ENCODE measurements at places on chromosomes 3 and 15.

GRCh38 chr3:71304684-71305083 is 278.8 kb downstream of the FOXP1 start:
- no peak for DNase-seq

DNA sequence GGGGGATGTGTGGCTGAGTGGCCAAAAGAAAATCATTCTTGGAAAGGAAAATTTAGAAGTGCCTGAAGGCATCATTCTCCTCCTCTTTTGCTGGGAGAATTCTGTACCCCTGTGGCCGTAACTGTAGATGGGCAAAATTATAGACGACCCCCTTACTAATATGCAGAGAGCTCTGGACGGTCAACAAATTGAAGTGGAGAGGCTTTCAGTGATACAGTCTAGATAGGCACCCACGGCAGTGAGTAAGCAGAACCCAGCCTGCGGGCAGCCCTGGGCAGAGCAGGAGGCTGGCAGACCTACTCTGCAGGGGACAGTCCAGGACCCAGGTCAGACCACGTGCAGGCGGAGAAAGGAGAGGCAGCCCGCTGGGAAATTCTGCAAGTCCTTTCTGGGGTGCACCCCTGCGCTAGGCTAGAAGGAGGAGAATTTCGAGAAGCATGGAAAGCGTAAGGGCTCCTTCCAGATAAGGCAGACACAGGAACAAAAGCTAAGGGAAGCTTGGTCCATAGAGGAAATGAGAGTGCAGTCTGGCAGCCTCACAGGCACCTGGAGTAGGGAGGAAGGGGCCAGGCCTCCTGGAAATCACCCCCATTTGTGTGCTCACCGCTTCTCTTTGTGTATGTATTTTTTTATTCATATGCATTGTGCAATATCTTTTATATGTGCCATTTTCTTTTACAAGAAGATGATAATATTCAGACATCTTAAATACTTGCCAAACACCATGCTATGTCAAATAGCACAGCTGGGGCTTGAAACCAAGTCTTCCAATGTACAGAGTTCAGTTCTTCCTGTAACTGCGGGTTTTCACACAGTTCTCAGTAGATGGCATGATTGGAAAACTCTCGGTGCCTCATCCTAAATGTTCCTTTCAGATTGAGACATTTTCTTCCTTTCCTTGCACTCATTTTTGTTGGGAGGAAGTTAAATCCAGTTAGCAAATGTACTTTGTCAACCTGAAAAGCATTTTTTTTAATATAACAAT is 40.2 kb downstream of the LRRK1 start:
- no peak for DNase-seq

GRCh38 chr3:106232956-106233355 is 364.1 kb upstream of the CBLB start:
- DNase-seq, result no peak

GRCh38 chr15:81723113-81723651 is 322.6 kb downstream of the MEX3B start:
- no peak for DNase-seq

GRCh38 chr15:59924812-59925522 is 79.1 kb upstream of the FOXB1 start:
- DNase-seq, result no peak

DNA sequence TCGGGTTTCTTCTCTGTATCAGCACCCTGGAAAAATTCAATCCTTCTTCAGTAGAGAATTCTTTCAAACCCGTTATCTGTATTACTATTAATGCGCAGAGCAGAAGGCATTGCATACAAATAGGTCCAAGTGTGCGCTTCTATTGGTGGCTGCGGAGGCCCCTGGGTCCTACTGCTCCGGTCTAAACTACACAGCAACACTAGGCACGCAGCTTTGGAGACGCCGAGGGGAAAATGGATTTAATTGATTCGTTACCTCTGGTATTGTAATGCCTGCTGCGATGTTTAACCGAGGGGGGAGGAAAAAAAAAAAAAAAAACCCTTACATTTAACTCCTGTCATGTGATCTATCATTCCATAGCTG is at the start of gene ROBO1:
Gene ROBO1 (minus strand): TSS at position 94 of the 363 bp plus-strand sequence.
- no peak for DNase-seq

GRCh38 chr3:49469037-49469935 is 781 bp upstream of the DAG1 start:
- DNase-seq, result no peak

GRCh38 chr3:149964291-149964690 is 6.4 kb downstream of the PFN2 start:
- no peak for DNase-seq

DNA sequence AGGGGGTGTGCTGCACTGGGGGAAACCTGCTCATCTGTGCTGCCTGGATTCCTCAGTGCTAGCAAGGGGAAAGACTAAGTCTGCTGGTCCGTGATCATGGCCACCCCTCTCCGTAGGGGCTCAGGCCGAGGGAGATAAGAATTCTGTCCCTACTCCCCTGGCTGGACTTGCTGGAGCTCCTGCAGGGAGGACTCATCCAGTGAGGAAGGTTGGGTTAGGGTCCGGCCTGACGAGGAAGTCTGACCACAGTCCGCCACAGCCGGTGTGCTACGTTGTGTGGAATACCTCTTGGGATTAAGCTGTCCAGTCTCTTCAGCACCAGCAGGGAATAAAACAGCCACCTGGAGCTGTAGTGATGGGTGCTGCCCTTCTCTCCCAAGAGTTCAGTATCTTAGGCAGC is 1309.1 kb upstream of the CADM2 start:
- DNase-seq, result no peak

DNA sequence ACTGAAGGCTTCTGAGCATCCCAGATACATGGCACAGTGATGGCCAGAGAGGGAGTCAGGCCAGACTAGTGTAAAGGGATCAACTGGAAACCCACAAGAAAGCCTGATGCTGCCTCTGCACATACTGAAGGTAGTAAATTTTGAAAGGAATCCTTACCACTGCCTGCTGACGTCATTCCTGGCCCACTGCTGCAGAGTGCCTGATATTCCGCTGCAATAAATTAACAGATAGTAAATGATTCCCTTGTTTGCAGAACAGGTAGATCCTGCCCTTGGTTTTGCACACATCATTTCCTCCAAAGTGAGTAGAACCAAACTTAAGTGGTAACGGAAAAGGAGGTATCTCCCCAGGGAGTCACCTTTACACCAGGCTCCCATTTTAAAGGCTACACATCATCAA is 146.7 kb downstream of the FBN1 start:
- no peak for DNase-seq

- DNase-seq, result no peak
Observed at GRCh38 chr15:27491666-27492621, 521.0 kb downstream of the GABRG3 start.

- no peak for DNase-seq
Observed at GRCh38 chr3:72145506-72146380, 360.8 kb upstream of the PROK2 start.

DNA sequence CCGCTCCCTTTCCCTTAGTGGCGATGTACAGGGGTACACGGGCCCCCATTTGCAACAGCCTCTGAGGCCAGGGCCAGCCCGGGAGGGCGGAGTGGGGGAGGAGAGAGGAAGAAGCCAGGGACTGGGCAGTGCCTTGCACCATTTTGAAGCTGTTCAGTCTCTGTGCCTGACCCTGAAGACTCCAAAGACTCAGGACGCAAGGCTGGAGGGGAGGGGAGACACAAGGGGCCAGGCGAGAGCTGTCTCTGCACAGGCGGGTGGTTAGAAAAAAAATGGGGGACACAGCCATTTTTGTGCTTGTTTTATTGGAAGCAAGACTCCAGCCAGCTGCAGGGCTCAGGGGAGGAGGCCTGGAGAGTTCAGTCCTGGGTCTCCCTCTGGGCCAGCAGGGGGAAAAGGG is 1.6 kb downstream of the RPP25 start:
- DNase-seq, result no peak

DNA sequence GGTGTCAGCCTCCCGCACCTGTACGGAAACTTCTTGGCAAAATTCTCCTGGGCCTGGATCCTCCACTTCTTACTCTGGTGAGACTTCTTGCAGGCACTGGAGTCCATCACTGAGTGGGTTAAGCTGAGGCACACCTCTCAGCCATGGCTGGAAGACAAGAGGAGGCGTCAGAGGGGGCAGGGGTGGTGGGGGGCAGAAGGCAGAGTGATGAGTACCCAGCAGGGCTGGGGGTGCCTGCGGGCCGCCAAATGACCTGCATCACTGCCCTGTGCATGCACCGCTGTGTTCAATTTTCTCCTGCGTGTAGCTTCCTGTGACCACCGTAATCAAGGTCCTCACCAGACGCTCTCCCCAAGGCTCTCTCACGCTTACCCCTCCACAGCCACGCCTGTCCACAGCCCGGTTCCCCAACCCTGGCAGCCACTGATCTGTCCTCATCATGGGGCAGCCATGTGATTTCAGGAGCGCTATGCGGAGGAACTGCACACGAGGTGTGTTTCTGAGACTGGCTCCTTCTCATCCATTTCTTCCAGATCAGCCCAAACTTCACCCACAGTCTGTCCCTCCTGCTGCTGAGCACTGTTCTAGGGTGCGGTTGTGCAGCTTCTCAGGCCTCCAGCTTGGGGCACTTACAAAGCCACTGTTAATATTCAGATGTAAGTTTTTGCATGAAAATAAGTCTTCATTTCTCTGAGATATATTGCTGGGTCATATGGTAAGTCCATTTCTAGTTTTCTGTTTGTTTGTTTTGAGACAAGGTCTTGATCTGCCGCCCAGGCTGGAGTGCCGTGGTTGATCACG is 5.2 kb downstream of the C3orf22 start:
- no peak for DNase-seq

- DNase-seq, result no peak
Observed at GRCh38 chr3:132499071-132499470, 81.8 kb downstream of the DNAJC13 start.

DNA sequence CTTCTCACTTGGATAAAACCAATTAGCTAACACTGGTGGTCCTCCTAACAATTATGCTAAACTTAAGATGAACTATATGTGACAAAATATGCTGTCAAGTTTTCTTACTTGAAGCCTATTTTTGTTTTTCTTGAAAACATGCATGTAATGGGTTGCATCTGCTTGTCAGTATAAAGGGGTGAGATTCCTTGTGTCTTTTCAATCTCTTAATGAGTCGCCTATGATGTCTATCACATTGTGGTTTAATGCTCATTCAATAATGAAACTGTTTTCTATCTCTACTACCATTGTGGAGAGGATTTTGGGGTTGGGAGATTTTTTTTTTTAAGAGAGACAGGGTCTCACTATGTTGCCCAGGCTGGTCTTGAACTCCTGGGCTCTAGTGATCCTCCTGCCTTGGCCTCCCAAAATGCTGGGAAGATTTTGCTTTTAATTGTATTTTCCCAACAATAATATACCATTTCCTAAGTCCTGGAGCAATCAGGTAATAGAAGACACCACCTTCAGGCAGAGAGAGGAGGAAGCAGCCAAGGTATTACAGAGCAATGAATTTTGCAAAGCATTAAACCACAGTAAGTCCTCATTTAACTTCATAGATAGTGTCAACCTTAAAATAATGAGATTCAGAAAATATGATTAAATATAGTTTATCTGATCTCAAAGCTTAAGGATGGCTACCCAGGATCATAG is 17.4 kb upstream of the TRMT10C start:
- no peak for DNase-seq

GRCh38 chr3:94362393-94362792 is 299.5 kb downstream of the NSUN3 start:
- DNase-seq, result no peak

DNA sequence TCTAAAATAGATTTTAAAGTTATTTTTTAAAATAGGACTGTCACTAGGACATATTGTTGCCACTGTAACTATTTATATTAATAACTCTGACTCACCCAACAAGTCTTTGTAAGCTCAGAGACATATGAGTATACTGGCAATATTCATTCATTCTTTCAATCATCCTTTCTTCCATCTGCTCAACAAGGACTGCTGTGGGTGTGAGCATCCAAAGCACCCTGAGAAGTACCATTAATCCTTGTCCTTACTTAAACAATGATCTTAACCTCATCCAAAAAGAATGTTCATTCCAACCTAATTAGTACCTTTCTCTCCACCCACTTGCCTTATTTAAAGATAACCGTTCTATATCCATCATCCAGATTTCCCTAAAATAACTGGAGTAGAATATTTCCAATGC is 94.2 kb upstream of the PPP2R3A start:
- no peak for DNase-seq

DNA sequence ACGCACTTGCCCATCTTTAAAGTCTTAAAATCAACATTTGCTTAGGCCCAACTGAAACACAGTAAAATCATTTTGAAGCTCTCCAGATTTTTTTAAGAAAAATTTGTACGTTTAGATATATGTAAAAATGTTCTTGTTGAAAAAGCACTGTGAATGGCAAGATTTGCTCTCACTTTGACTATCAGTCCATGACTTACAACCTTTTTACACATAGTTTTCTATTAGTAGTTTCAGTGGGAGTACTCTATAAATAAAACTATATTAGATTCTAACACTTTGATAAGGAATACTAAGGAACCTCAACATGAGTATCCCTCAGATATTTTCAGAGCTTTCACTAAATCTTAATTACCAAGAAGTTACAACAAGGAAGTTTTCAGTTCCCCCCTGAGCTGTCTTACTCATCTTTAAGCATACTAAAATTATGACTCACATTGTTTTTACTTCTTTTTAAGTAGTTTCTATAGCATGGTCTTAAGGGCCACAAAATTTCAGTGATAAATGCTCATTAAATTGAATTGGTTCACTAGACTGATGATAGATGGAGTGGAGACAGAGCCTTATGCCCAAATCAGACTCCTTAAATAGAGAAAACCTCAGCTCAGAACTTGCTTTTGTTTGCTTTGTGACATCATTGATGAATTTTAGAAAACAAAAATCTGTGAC is 31.6 kb upstream of the RAP2B start:
- no peak for DNase-seq

GRCh38 chr3:20083253-20083652 is 43.0 kb downstream of the KAT2B start:
- no peak for DNase-seq

- no peak for DNase-seq
Observed at GRCh38 chr3:35921718-35922117, 282.4 kb downstream of the ARPP21 start.

GRCh38 chr3:194031867-194032635 is 103.9 kb upstream of the HES1 start:
- no peak for DNase-seq

GRCh38 chr3:29554566-29554965 is 273.7 kb downstream of the RBMS3 start:
- no peak for DNase-seq

DNA sequence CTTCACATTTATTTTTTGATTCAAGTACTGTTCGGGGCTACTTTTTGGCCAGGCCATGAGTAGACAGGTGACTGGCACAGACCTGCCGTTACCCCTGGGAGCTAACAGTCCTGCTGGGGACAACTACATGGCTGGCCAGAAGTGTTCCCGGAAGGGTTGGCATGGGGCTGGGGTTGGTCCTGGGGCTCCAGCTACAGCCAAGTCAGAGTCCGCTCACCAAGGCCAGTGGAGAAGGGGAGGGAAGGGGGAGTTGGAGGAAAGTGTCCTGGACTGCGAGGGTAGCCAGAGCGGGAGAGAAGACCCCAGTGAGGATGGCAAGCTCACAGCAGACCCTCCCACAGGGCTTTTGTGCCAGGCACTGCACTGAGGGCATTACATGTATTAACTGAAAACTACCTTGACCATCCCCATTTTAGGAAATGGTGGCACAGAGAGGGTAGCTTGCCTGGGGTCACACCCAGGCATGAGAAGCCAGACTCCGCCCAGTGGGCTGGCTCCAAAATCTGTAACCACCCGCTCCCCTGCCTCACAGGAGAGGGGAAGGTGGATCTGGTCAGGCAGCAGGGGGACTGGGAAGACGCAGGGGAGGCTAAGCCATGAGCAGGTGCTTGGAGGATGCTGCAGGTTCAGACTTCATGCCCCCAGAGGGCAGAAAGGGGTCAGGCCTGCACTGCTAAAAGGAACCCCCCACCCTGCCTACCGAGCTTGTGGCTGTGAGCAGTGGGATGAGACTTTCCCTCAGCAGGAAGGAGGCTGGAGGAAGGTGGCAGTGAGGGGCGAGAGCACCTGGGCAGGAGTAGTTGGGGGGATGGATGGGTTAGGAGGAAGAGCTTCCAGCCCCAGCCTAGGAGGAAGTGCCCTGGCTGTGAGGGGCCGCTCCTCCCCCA is 38.3 kb upstream of the ESYT3 start:
- no peak for DNase-seq
